T-helper 17 cell (primary cell): ENCODE measurements at places on chromosomes 6 and 20. TPM values are rescaled to one million over a fixed set of nuclear protein-coding genes. Genes with fewer than 3 reads are reported as not detected.

GRCh38 chr20:14622796-14623195 lies 285.4 kb upstream of the FLRT3 start:
- no peak for DNase-seq

GRCh38 chr20:47359530-47360296 lies 3.2 kb upstream of the ZMYND8 start:
- no peak for DNase-seq

GRCh38 chr6:37515712-37516075 lies 16.0 kb upstream of the CCDC167 start:
- DNase-seq, result no peak

DNA sequence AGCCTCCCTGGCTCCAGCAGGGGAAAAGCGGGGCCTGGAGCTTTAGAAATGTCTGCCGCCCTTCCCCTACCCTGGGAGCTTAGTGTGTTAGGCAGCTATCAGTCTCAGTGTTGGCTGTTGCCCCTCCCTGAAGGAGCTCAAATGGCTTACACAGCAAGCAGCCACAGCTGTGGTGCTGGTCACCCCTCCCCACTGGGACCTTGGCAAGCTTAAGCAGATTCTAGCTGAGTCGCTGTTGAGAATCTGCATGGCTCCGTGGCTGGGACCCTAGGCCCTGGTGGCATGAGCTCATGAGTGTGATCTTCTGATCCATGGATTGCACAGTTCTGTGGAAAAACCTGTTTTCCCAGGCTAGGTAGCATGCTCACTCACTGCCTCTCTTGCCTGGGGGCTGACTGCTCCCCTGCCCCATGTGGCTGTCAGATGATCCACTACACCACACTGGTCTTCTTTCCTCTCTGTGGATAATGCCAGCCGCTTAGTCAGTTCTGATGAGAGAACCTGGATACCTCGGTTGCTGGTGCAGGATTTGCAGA lies 714.0 kb downstream of the MAFB start:
- no peak for DNase-seq

DNA sequence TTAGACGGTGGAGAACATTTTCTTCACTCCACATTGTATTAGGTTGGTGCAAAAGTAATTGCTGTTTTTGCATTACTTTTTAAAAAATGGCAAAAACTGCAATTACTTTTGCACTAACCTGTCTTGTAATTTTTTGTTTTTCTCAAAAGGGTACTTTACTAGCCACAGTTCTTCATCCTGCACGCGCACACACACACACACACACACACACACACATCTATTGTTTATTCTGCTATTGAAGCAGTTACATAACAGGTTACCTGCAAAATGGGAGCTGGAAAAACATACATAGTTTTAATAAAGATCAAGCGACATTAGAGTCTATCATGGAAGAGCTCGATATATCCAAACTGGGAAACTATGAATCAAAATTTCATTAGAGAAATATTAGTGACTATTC lies 235.2 kb downstream of the SIM1 start:
- no peak for DNase-seq

GRCh38 chr6:33702345-33702977 lies 9.0 kb downstream of the UQCC2 start:
- no peak for DNase-seq

GRCh38 chr6:54428431-54428830 lies 120.2 kb downstream of the TINAG start:
- DNase-seq, result no peak

GRCh38 chr20:7996898-7997297 lies 22.7 kb downstream of the TMX4 start:
- no peak for DNase-seq

GRCh38 chr6:165782134-165782533 lies 119.1 kb upstream of the PDE10A start:
- DNase-seq, result no peak

GRCh38 chr6:95017922-95018321 lies 559.4 kb upstream of the MANEA start:
- no peak for DNase-seq

- peak; percentile 81 for DNase-seq
These were observed 398 bp downstream of the ZBTB2 start for GRCh38 chr6:151390851-151391470.

DNA sequence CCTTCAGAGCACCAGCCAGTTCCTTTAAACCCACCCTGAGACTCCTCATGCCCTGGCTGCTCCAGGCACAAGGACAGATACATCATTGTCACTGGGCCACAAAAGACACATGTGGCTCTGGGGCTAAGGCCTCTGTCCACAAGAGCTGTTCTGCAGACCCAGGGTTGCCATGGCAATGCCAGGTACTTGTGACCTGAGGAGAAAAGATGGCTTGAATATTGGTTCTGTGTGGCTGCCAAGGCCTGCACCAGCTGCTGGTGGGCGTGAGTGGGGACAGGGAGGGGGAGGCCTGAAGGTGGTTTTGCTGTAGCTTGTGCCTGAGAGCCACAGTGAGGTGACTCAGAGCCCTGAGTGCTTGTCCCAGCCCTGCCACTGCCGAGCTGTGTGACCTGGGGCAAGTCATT lies 31.8 kb downstream of the SAYSD1 start:
- no peak for DNase-seq

- no peak for DNase-seq
These were observed 303.6 kb downstream of the TRDN start for GRCh38 chr6:123333000-123333756.

DNA sequence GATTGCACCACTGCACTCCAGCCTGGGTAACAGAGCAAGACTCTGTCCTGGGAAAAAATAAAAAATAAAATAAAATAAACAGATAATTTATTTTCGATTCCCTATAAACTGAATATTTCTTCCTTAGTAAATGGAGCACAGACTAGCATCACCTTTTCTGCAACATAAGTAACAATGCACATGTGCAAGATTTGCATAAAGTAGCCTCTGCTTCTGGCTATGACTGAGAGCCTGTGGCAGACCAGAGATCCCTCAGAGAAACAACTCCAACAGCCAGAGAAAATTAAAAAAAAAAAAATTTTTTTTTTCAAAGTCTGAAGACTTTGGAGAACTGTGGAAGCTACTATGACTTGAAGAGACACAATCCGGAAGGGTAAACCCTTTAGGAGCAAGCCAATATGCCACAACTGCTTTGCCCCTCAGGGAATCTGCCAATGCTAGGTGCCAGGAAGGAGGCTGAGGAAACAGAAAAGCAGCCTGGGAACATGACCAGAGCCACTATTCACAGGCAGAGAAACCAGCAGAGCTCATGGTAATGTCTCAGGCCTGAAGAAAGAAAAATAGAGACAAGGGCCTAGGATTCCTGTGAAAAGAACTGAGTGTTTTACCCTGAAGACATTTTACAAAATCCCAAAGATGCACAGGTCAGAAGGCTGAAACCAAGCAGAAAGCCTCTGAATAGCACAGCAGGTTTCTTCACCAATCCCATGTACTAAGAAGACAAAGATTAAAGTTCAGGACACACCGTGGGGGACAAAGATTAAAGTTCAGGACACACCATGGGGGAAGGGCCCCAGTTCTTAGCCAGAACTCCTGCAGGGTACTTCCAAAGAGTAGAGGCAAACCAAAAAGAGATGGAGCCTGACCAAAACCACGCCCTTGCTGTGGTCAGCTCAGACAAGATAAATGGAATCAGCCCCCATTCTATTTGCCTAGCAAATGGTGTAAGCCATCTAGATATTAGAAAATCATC lies 25.8 kb downstream of the B4GALT5 start:
- DNase-seq, result no peak

- DNase-seq, result no peak
These were observed 142.5 kb upstream of the HDDC2 start for GRCh38 chr6:125444006-125444923.

DNA sequence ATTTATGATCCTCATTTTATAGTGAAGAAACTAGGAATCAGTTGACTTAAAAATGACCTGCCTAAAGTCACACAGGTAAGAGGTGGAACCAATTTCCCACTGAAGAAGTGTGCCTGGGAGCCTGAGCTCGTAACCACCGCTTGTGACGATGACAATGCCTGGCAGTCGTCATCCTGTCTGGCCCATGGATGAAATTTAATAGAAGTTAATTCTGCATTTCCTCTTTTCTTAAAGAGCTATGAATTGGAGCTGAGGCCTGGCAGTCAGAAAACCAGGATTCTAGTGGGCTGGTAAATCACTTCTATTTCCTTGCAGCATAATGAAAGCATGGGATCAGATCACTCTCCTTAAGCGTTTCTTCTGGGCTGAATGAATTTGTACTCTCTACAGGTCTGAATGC lies 200.0 kb upstream of the SGK1 start:
- DNase-seq, result no peak

DNA sequence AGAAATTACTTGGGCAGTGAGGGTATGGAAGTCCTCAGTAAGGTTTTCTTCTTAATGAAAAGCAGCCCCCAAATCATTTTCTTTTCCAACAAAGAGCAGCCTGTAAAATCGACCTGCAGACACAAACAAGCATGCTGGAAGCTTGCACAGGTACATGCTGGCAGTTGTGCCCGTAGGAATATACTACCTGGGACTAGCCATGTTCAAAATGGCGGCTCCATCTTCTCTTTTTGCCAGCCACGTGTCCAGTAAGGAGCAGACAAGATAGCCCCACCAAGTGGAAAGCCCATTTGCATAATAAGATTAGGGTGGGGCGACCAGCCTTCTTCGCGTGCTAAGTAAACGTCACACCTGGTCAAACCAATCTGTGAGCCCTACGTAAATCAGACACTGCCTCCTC lies 259.4 kb upstream of the AGPAT4 start:
- no peak for DNase-seq

DNA sequence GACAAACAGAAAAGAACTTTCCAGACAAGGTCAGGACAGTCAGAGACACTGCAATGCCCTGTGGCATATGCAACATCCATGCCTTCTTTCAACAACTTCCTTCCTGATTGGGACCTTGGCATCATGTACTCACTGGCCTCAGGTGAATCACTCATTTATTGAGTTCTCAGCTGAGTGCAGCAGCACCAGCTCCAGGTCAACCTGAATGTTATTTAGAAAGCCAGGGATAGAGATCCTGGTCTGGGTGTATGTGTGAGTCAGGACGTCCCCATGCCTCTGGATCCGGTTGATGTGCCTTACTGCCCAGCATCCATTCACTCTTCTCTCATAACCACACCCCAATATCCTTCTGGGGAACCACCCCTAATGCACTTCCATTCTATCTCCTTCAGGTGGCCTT lies 54.4 kb downstream of the SNRNP48 start:
- no peak for DNase-seq

GRCh38 chr6:15627821-15628220 lies 35.0 kb downstream of the DTNBP1 start:
- DNase-seq, result no peak

DNA sequence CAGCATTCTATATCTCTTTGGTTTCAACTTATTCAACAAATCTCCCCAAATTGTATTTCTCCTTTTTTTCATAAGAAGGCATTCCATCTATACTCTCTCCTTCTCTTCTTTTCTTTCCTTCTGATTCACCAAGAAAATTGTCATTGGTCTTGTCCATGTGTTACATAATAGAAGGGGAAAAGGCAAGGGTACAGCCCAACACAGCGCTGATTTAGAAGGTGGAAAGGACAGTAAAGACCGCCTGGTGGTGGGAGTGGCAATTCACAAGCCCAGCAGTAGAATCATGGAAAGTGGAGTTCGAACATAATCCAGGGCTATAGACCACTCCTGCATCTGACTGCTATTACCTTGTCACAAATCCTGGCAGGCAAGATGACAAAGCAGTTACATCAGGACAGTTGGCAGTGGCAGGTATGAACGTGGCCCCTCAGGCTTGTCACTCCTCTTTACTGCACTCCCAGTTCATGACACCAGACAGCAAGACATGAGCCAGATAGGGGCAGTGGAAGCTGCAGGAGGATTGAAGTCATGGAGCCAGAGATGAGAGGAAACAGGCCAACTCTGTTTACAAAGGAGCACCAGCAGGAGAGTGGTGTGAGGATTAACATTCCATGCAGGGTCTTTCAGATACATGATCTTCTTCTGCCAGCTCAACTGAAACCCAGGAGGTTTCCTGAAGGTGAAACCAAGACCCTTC lies 2.1 kb upstream of the TNFAIP3 start:
- no peak for DNase-seq

GRCh38 chr20:3446779-3447178 lies 24.0 kb upstream of the ATRN start:
- no peak for DNase-seq

GRCh38 chr6:16533210-16533609 lies 228.1 kb downstream of the ATXN1 start:
- no peak for DNase-seq

- no peak for DNase-seq
These were observed 142.6 kb upstream of the HMGN3 start for GRCh38 chr6:79377047-79377446.

DNA sequence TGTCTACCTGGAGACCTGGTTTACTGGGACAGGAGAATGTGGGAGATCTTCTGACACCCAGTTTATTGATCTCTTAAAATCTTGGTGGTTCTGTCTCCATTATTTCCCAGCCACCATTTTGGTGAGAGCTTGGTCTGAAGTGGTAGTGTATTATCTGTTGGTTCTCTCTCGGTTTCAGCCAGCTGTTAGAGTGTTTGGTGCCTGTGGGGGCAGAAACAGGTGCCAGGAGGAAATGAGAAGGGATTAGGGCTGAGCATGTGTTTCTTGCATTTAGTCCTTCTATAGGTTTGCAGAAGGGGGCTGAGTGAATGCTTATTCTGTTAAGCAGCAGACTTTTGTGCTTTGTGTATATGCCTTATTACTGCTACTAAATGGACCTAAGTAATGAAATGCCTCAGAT lies 9.6 kb downstream of the JARID2 start:
- no peak for DNase-seq

- no peak for DNase-seq
These were observed 20.5 kb downstream of the PERP start for GRCh38 chr6:138086573-138087196.

GRCh38 chr20:22808628-22809027 lies 224.3 kb upstream of the FOXA2 start:
- no peak for DNase-seq

DNA sequence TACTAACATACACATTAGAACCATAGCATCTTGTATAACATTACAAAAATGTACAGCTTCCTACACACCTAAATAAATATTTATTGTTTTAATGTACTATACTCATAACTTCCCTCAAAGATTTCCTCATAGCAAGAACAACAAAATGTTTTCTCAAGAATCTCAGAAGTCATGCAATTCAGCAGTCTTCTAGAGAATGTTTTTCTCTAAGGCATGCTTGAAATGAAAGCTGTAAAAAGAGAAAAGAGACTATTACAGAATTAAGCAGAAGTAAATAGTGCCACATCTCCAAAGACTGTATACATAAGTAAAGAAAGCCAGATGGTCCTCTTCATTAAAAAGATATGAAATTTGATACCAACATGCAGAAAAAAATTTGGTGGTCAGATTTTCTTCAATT lies 672.2 kb downstream of the EPM2A start:
- DNase-seq, result no peak

The BPIFB4 gene
- total RNA-seq, result not detected

The ZSCAN31 gene
- total RNA-seq, result 0.77 TPM

The KIF25 gene
- total RNA-seq, result not detected

The PRRT1 gene
- 0.35 TPM for total RNA-seq

The COX4I2 gene
- total RNA-seq, result not detected

The MUCL3 gene
- total RNA-seq, result not detected

The HSPA1A gene
- total RNA-seq, result 20.2 TPM

The PNLDC1 gene
- total RNA-seq, result not detected

The PSMA7 gene
- total RNA-seq, result 158 TPM

The JPH2 gene
- not detected for total RNA-seq

The STX11 gene
- total RNA-seq, result 26.7 TPM

The CD109 gene
- total RNA-seq, result 0.83 TPM

The ERVFRD-1 gene
- total RNA-seq, result not detected
